Progenitor cell of endocrine pancreas (in vitro differentiated cells): ENCODE measurements at places on chromosomes 2 and 18. TPM values are rescaled to one million over a fixed set of nuclear protein-coding genes. Genes with fewer than 3 reads are reported as not detected.

The KIAA2012 gene
- total RNA-seq: not detected in 2 replicates

The LHCGR gene
- total RNA-seq: not detected in 2 replicates

The MPP4 gene
- 0.22 TPM in 1 of 2 replicates, not detected in the other for total RNA-seq

The GAREM1 gene
- total RNA-seq: 11.0 and 11.4 TPM in 2 replicates

The ATP6V1B1 gene
- total RNA-seq: not detected in 2 replicates

The CNTNAP5 gene
- total RNA-seq: 5.3 and 8.9 TPM in 2 replicates

The VIT gene
- total RNA-seq: not detected in 2 replicates
